AG09309 (cell line): ENCODE measurements at places on chromosomes 13 and 19.

DNA sequence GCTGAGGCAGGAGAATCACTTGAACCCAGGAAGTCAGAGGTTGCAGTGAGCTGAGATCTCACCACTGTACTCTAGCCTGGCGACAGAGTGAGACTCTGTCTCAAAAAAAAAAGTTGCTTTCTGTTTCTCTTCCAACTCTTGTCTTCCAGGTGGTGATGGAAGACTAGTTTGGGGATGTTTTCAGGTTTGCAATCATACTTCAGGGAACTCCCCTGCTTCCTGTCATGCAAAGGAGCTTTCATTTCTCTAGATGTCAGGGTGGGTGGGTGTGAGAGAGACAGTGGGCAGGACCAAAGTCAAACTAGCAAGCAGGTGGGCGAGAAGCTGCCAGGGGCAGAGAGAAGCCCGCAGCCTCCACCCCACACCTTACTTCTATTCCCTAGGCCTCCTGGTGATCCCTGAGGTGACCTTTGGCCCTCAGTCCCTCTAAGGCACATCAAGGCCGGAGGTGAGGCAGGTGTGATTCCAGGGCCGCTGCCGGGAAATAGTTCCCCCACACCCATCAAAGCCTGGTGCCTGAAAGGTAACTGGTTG is 25.7 kb downstream of the CCNE1 start:
- DNase-seq = no peak

DNA sequence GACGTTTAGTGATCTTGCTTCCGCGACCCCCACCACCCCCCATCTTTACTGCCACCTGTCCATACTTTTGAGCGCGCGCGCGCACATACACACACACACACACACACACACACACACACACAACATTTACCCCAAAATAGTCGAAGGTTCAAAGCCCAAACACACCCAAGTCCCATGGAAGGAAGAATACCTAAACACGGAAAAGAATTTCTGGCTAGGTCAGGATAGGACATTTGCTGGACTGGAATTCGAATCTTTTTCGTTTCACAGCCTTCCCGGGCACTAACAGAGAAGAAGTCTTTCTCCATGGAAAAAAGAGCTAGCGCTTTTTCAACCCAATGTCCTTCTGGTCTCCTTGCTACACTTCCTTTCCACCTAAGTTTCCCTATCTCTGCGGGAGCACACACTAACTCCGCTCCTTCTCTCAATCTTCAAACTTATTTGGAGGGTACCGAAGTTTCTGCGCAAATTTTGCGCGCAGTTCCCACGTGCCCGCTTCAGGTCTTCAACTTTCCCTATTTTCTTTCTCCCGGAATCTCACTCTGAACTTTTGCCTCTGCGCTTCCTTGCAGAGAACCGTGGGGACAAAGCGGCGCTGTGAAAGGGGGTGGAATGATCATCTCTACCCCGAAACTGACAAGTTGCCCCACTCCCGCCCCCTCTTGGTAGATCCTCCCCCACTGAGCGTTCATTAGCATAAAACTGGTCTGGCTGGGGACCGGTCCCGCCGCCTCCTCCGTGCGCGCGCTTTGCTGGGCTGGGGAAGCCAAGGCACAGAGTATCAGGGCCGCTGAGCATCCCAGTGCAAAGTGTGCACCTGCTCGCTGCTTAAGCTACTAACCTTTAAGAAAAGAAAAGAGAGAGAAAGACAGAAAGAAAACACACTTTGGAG is 2.7 kb downstream of the DACH1 start:
- DNase-seq = no peak

GRCh38 chr19:30900051-30900450 is 449.2 kb downstream of the TSHZ3 start:
- DNase-seq = no peak

GRCh38 chr19:1211494-1212234 is 6.1 kb downstream of the STK11 start:
- DNase-seq = no peak

DNA sequence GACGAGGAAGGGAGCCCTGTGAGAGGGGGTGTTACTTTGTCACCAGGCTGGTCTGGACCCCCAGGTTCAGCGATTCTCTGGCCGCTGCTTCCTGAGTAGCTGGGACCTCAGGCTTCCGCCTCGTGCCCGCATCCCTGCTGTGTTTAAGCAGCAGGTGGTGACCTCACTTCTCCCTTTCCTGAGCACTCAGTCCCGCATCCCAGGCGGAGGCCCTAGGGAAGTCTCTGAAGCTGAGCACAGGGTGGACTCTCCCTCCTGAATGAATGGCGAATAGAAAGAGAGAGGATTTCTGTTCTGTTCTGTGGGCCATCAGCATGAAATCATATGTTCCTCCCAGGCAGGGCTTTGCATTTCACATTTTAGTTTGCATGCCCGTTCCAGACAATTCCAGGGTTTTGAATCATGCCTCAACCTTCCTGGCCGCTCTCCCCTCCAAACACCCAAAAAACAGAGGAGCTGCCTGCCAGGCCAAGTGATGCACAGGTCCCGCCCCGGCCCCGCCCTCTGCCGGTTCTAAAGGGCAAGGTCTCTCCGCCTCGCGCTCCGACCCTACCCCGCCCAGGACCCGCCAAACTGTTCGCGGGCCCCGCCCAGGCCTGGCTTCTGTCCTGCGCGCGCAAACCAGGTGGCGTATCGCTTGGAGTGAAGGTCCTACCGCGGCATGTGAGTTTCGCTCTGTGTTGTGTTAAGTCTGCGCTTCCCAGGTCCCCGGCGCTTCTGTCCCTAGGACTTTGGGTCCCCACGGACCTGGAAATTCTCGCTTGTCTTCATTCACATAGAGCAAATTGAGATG is 35.1 kb upstream of the ZNF808 start:
- no peak for DNase-seq

GRCh38 chr13:40333226-40333625 is 333.2 kb downstream of the FOXO1 start:
- DNase-seq = no peak

- no peak for DNase-seq
Measured at GRCh38 chr13:87894059-87894458, 222.9 kb downstream of the SLITRK5 start.
